ACHN (cell line): ENCODE measurements at places on chromosomes 1 and 21.

DNA sequence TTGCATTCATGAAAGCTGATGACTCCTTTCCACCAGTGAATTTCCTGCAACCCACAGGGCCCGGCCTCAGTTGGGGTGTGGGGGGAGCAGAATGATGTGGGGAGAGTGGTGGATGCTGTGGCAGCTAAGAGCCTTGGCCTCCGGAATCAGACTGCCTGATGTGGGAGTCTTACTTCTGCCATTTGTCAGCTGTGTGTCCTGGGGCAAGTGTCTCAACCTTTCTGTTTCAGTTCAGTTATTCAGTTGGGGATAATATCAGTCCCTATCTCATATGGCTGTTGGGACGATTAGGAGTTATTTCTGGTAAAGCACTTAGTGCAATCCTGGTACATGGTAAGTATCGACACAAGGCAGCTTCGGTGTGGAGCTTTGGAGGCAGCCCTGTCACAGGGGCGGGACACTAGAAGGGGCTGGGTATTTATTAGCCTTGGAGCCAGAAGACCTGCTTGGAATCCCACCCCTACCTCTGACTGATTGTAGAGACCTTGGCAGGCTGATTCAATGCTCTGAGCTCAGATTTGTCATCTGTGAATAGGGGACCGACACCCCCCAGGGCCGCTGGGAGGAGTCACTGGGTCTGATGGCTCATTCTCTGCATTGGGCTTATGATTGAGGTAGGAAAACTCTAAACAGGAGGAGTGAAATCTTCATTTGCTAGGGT, 19.6 kb downstream of the ARHGEF10L start:
- peak; percentile 41 for DNase-seq

DNA sequence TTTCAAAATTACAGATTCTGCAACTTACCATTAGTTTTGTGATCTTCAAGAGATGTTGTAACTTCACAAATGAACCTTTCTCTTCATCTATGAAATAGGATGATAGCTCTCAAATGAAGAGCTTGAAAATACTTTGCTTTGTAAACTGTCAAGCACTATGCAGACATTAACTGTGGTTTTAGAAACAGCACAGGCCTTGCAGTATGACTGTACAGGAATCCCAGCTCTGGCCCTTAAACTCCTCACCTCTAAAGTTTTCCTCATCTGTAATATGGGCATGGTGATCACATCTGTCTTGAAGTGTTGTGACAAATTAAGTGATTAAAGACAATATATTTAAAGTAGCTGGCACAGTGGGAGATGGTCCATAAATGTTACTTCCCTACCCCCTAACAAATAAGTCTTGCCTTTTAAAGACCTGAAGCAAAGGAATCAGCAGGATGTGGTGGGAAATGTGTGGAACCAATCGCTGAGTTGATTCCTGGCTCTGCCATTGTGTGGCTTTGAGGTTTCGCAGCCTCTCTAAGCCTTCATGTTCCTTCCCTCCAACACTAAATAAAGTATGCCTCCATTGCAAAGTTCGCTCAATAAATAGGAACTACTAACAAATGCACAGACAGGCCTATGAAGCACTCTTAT, 5.5 kb upstream of the PTP4A2 start:
- DNase-seq, result no peak

- no peak for DNase-seq
These were observed 174.7 kb downstream of the HHIPL2 start for GRCh38 chr1:222373216-222373615.

GRCh38 chr1:110676970-110677369, 2.2 kb upstream of the KCNA3 start:
- DNase-seq, result no peak

DNA sequence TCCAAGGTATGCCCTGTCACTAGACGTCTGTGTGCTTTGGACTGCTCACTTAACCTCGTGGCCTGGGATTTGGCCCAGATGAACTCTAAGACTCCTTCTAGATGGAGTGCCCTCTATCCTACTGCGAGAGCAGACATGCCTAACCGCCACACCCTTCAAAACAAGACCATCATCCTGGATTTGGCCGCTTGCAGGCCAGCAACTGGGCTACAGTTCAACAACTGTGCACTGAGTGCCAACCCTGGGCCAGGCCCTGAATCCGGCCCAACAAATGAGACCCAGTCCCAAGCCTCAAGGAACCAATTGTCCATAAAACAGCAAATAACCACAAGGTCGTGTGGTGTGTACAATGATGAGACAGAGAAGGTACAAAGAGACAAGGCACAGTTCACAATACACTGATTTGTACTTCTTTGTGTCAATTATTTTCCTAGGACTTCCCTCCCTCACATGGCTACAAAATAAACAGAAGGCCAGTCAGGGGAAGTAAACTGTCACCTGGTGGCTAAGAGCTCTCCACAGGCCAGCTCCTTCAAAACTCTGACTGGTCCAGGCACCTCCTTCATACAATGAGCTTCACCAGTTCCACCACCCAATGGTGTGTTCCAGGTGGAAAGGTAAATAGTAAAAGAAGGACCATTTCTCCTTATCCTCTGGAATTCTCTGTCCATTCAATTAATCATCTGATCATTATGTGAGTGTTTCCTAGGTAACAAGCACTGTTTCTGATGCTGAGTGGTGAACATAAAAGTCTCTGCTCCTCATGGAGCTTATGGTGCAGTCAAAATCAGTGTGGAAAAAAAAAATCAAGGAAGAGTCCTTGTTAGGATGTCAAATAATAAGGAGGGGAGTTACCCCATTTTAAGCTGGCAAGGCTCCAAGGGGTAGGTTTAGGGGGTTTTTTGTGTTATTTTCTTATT, 60.4 kb downstream of the CAPZB start:
- no peak for DNase-seq

- DNase-seq, result peak; percentile 75
These were observed 4.5 kb upstream of the CD101 start for GRCh38 chr1:116997066-116997465.

- DNase-seq, result no peak
These were observed 16.3 kb downstream of the STRIP1 start for GRCh38 chr1:110050602-110051261.

GRCh38 chr21:31158789-31159581, 120.7 kb upstream of the KRTAP19-8 start:
- DNase-seq, result no peak
